ENCODE measurements at places on chromosomes 3 and 15.

DNA sequence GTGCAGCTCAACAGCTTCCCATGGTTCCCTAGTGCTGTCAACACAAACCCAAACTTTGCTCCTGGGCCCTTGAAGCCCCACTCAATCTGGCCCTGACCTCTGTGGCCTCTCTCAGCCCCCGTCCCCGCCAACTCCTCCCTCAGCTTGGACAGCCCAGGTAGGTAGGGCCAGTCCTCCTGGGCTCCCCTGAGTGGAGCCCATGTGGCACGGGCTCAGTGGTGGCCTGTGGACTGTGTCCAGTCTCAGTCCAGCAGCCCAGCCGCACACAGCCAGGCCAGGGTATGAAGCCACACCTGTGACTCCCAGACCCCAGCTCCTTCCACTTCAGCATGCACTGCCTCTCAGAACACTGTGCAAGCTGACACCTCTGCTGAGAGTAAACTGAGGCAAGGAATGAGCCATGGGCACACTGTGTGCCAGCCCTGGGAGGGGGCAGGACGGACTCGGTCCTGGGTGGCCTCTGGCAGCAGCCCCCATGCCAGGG lies 11.5 kb downstream of the PLXND1 start:
- no peak for DNase-seq

- DNase-seq, result no peak
These were observed 49.4 kb downstream of the NFKBIZ start for GRCh38 chr3:101898752-101899169.

GRCh38 chr15:84684092-84684491 lies 26.1 kb upstream of the NMB start:
- no peak for DNase-seq

DNA sequence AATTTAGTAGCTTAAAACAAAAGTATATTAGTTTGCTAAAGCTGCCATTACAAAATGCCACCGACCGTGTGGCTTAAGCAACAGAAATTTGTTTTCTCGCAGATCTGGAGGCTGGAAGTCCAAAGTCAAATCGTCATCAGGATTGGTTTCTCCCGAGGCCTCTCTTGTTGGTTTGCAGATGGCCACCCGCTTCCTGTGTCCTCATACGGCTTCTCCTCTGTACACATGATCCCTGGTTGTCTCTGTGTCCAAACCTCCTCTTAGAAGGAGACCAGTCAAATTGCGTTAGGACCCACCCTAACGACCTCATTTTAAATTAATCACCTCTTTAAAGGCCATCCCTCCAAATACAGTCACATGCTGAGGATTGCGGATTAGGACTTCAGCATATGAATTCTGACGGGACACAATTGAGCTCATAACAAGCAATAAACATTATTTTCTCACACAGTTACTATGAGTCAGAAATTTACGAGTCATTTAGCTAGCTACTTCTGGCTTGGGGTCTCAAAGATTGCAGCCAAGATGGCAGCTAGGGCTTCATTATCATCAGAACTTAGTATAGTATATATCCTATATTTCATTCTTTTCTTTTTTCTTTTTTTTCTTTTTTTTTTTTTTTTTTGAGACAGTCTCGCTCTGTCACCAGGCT lies 58.4 kb downstream of the RPL39L start:
- DNase-seq, result no peak

GRCh38 chr15:42206406-42206805 lies 1.7 kb downstream of the VPS39 start:
- no peak for DNase-seq

DNA sequence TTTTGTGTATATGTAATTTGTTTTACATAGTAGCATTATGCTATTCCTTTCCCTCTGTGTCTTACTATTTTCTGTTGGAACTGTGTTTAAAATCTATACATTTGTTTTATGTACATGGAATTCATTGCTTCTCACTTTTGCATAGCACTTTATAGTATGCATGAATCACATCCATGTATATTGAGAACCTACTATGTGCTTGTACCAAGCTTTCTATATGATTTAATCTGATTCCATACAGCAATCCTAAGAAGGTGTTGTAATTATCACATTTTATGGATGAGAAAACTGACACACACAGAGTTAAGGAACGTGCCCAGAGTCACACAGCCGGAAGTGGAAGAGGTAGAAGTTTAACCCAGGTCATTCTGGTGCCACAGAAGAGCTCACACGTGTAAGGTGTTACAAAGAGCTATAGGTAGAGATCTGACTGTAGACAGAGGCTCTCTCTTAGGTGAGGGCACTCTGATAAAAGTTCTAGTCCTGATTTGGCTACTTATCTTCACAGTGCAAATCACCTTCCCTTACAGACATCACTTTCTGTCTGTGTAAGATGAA lies 3.5 kb upstream of the SMAD3 start:
- DNase-seq, result no peak

GRCh38 chr3:16028604-16029003 lies 145.9 kb upstream of the GALNT15 start:
- DNase-seq, result no peak

- no peak for DNase-seq
These were observed 1297.9 kb downstream of the ROBO2 start for GRCh38 chr3:78337801-78338211.

DNA sequence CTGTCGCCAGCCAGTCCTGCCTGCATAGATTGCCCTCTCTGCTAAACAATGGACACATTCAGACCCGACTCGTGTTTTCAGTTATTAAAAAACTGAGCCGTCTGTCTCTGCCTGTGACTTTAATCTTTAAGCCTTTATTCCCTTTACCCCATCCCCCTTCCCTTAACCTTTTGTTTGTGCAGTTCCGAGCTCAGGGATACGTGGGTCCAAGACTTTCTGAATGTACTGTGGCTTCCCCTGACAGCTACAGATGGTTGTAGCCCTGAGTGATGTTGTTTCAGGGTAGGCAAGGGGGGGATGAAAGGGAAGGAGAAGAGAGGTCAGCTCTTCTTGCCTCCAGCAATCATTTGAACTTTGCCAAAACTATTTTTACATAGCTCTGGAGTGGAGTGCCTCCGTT lies 44.6 kb downstream of the EEFSEC start:
- DNase-seq, result no peak

DNA sequence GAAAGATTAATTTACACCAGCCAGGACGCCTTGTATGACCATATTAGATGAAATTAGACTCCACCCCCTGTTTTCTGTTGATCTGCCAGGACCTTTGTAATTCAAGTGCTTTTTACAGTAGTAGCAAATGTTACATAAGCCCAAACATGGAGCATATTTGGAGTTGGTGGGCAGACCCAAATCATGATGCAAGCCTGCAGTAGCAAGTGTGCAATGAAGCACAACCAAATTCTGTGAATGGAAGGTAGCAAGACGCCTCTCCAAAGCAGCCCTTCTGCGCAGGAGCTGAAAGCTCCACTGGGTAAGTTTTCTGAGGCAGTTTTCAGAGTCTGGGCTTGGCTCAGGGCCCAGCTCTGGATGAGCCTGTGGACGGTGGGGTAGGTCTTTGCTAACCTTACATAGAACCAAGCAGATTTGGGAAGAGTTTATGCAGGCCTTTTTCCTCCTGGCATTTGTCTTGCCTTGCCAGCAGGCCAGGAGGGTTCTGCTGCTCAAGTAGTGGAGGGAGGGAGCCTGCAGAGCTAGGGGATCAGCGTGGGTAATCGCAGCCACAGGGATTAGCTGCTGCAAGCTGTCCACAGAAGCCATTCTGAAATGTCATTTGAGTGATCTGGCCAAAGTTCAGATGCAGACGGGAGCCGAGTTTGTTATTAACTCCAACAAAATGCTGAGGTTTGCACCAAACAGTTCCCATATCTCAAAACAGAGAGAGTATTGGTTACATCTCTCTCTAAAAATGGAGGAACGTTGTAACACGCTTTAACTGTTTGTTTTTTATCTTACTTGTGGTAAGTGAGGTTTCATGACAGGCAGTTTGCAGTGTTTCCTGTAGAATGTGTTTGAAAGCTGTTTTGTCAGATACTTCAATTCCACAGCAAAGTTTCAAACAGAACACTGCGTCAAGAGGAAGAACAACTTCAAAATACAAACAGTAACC lies 55.4 kb downstream of the PSMD6 start:
- no peak for DNase-seq

- DNase-seq, result peak; percentile 36
These were observed 192.2 kb upstream of the TPM1 start for GRCh38 chr15:62850318-62850717.

- no peak for DNase-seq
These were observed 165.5 kb downstream of the IL5RA start for GRCh38 chr3:2944628-2945027.

DNA sequence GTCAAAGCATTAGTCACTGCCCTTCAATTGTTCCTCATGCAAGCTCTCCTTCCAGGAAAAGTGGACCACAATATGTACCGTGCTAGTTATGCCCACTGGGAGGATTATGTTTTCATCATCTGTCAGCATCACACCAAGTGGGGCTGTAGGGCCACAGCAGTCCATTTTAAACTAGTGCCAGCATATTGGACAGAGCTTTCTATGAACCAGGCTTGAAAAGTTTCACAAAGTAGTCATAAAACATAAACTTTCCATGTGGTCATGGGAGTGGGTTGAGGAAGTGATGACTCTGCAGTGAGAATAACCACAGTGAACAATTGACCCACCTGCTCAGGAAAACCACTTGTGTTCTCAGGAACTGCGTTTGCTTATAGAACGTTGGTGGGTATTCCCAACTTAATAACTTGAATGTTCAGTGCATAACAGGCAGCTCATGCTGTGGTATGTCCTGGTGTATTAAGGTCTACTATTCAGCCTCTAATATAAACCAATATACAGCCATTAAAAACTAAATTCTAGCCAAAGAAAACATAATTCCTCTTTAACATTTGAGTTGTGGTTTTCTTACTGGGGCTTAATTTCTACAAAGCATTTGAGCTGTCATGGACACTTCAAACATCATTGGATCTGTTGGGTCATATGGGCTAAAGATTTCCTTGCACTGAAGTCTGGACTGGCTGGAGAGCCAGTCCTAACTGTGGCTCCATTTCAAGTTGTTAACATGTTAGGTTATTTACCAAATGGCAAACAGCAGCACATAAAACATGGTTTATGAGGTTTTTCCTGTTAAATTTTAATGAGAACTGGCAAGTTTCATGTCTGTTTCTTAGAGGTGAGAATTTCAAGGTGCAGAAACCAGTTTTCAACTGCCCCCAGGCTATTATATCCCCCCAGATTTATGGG lies 274.1 kb downstream of the OTOL1 start:
- peak; percentile 4 for DNase-seq

GRCh38 chr3:138912237-138912636 lies 34.7 kb downstream of the FOXL2 start:
- no peak for DNase-seq

DNA sequence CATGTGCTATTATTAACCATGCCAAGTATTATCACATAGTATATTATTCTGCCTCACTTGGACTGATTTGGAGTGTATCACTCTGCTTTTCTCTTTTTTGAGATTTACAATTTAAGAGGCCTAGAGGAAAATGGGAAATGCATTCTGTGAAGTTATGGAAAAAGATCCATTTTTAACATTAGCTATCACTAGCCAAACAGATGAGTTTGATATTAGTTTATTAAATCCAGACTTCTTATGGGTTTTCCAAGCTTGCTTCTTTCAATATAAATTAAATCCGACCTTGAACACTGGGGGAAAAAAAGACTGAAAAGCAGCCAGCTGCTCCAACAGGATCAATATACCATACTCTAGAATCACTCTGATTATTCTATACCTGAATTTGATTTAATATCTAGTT lies 30.1 kb upstream of the PLOD2 start:
- no peak for DNase-seq

DNA sequence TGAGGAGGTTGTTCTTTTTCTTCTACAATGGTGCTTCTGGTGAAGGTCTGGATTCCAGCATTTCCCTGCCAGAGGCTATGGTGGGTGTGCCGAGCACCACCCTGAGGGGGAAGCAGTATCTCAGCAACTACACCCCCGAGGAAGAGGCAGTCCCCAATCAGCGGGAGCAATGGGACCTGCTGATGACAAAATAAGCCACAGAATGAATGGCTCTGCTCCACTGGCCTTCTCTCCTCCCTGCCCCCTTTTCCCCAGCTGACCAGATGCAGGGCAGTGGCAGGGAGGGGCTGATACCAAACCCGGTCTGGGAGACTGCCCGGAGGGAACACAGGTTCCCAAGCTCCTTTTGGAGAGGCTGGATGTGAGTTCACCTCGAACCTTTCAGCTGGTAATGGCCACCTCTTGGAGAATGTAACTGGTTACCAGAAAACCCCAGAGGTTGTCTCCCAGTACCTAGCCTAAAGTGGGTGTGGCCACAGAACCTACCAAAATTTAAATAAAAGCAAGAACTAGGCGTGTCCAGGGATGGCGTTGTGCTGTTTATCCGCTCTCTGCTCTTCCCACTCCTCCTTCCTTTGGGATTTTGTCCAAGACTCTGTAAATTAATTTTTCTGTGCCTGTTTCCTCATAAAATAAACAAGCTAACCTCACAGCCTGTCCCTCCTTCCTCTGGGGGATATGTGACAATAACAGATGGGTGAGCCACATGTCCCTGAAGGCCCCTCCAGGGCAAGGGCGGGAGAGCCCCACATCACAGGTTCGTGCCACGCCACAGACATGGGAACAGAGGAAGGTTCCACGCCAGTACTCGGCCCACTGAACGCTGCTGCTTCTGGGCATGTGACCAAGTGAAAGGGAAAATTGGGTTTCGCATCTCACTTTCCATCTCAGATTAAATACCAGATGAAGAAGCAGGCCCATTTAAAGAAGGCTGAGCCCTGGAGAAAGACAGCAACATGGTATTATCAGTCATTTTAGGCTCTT lies 35.1 kb upstream of the SPTBN5 start:
- no peak for DNase-seq

DNA sequence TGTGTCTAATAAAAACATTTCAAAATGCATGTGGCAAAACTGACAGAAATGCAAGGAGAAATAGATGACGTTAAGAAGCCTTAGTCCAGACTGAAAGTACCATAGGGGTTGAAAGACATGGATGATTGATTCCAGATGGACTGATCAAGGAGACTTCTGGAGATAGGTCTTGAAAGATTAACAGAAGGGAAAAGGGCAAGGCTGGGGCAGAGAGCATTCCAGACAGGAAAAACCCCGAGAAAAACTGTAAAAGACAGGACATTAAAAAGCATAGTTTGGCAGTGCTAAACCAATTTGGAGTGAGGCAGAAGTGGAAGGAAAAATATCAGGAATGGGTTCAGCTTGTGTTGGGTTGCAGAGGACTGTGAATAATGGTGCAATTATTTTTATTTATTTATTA lies 375.2 kb upstream of the SGO1 start:
- no peak for DNase-seq

GRCh38 chr3:195895861-195896360 lies 12.4 kb downstream of the TNK2 start:
- peak; percentile 64 for DNase-seq
